Amygdala (tissue), 56 donors: ENCODE measurements at places on chromosomes 1 and 21.

DNA sequence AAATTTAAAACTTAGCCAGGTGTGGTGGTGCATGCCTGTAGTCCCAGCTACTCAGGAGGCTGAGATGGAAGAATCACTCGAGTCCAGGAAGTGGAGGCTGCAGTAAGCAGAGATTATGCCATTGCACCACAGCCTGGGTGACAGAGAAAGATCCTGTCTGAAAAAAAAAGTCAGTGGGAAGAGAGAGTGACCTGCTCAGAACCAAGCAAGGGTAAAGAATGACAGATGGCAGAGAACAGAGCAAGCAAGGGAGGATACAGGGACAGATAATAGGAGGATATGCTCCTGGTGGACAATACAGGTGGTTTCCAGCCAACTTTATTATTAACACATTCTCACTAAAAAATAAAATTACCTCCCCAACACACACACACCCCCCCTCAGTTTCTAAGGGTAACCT, 4.6 kb upstream of the TMEM51 start:
- no peak for DNase-seq

GRCh38 chr1:200908191-200908868, 13.6 kb downstream of the INAVA start:
- no peak for DNase-seq

DNA sequence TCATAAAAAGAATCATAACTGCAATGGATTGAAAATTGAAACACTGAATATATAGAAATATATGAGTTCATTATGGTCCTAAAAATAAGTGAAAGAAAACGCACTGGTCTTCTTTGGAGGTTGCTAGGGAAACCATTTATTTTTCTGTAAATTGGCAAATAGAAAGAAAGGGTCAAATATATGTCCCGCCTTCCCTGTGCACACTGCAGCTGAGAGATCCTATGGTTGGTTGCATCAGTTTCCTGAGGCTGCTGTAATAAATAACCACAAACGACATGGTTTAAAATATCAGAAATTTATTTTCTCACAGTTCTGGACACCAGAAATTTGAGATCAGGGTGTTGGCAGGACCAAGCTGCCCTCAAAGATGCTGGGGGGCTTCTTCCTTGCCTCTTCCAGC, 35.0 kb downstream of the CA6 start:
- no peak for DNase-seq

GRCh38 chr1:58936973-58937372, 153.1 kb upstream of the JUN start:
- DNase-seq, result no peak

DNA sequence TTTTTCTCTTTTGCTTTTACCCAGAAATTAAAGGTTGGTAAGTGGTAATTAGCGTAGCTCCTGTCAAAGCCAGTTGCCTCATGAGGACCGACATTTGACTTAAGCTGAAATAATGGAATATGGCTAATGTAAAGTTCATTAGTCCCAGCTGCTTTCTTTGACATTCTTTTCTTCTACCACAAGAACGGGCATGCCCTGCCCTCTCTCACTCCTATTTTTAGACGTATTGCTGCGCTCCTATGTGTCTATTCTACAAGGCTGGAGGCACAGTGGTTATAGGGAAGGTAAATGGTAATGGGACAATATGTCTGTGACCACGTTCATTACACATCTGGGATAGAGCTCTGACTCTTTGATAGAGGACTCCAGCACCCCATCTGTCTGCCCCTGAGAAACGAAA, 6.8 kb downstream of the CORT start:
- no peak for DNase-seq

DNA sequence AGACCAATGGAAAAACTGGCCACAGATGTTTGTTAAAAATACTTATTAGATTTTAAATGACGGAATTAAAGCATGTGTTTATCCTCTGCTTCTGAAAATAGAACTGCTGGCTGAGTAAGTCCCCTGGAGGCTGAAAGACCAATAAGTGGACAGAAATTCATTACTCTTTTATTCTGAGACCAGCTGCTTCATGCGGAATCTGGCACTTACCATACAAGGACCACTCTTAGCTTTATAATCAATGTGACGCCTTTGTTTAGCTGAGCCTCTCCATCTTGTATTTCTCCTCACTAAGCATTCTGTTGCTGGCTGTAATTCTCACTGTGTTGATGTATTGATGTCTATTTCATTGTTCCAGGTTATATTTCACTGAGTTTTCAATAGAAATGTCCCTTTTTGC, 6.3 kb upstream of the EXO1 start:
- DNase-seq, result no peak

- no peak for DNase-seq
Observed at GRCh38 chr1:203166192-203166940, 9.3 kb downstream of the MYBPH start.

DNA sequence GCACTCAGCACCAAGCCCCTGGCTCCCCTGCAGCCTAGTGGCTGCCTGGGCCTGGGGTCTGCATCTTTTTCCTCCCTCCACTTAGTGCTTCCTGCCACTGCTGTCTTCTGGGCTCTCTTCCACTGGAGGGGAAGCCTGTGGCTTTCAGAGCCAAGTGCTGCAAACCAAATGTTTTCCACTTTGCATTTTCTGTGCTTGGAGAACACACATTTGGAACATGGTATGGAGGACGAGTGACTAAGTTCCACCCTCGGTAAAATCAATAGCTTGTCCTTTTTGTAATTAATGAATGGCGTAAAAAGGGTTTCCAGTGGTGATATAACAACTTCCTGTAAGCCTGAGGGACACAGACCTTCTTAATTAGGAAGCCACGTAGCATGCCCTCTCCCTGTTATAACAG, 10.1 kb upstream of the GPR153 start:
- no peak for DNase-seq

DNA sequence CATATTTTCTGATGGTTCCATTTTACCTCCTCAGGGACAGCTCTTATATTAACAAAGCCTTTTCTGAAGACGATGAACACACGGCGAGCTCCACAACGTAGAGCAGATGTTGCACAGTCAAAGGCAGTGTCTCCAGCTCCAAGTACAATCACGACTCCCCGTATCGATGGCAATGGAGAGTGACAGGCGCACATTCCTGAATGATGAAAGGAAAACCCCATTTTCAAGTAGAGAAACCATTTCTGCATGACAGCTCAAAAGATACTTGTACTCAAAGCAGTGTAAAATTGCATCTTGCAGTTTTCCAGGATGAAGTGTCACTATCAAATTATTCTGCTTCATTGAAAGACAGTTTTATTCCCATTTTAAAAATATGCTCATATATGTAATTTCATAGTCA, 327.6 kb downstream of the DPYD start:
- DNase-seq, result no peak

GRCh38 chr1:58392083-58392482, 154.4 kb downstream of the OMA1 start:
- DNase-seq, result no peak

- no peak for DNase-seq
Observed at GRCh38 chr1:33724348-33724747, 139.5 kb upstream of the HMGB4 start.

DNA sequence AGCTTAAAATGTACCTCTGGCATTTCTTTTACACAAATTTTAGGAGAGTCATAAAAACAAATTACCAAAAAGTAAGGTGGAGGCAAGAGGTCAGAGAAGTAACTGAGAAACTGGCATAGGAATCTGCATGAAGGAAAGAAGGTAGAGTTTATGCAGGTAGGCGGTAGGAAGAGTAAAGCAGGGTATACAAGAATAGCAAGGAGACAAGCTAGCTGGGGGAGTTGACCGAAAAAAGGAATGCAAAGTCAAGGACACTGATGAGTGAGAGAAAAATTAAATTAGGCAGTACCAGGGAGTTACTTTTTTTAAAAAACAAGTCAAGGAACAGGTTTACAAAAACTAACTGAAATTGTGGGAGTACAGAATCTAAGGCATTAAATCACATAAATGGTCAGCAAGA, 56.0 kb downstream of the FOXJ3 start:
- no peak for DNase-seq

DNA sequence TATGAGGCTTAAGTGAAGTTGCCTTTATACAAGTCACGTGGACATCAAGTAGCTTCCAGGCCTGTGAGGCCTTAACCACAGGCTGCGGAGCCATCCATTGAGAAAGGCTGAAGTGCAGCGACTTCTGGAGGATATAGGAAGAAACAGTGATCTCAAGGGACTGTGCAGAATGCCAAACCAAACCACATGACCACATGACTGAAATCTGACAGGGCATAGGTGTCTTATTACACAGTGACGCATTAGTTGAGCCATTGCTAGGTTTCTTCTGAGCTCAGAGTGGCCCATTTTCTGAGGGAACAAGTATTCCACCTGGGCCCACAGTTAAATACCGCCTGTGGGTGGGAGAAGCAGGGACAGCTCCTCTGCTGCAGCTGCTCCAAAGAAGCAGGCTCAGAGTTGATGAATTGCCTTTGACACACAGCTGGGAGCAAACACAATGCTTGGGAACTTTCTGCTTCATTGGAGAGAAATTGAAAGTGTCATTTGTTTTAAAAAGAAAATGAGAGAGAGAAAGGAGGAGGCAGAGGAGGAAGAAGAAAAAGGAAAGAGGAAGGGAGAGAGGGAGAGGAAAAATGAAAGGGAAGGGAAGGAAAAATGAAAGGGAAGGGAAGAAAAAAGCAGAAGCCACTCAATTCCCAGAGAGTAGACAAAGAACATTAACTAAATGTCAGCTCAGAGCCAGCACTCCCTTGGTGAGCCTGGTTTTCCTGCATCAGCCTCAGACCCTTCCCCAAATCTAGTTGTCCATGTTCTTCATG, 94.4 kb downstream of the COLGALT2 start:
- no peak for DNase-seq

GRCh38 chr1:61182049-61182448, 99.7 kb downstream of the NFIA start:
- no peak for DNase-seq

- DNase-seq, result no peak
Observed at GRCh38 chr1:185926588-185926987, 192.4 kb downstream of the HMCN1 start.

- no peak for DNase-seq
Observed at GRCh38 chr1:53655931-53656746, 82.8 kb downstream of the GLIS1 start.

DNA sequence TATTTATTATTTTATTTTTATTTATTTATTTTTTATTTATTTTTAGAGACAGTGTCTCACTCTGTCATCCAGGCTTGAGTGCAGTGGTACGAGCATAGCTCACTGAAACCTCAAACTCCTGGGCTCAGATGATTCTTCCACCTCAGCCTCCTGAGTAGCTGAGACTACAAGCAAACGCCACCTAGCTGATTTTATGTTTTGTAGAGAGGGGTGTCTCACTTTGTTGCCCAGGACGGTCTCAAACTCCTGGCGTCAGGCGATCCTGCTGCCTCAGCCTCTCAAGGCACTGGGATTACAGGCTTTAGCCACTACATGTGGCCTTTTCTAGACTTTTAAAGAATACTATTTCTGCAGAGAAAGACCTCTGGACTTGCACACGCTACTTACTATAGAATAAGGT, 61.3 kb upstream of the C1orf53 start:
- no peak for DNase-seq

GRCh38 chr1:211752317-211752716, 76.9 kb upstream of the NEK2 start:
- no peak for DNase-seq

DNA sequence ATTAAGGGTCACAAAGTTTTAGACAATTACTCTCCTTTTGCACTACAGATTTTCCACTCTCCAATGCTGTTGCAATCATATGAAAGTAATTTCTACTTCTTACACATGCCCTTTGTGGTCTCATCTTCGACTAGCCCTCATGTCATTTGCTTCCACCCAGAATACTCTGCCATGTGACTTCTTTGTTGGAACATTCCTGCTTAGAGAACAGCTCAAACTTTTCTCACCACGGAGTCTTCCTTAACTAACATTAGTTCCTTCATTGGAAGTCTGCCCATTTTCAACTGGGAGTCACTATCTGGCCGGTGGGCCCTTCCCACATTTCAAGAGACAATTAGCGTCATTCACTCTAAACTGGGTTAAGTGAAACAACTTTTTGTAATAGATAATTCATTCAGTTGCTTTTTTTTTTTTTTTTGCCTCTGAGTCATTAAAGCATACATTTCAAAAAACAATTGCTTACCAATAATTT, 142.6 kb upstream of the PALMD start:
- DNase-seq, result no peak

GRCh38 chr1:169634877-169635276, 5.0 kb upstream of the SELP start:
- no peak for DNase-seq

DNA sequence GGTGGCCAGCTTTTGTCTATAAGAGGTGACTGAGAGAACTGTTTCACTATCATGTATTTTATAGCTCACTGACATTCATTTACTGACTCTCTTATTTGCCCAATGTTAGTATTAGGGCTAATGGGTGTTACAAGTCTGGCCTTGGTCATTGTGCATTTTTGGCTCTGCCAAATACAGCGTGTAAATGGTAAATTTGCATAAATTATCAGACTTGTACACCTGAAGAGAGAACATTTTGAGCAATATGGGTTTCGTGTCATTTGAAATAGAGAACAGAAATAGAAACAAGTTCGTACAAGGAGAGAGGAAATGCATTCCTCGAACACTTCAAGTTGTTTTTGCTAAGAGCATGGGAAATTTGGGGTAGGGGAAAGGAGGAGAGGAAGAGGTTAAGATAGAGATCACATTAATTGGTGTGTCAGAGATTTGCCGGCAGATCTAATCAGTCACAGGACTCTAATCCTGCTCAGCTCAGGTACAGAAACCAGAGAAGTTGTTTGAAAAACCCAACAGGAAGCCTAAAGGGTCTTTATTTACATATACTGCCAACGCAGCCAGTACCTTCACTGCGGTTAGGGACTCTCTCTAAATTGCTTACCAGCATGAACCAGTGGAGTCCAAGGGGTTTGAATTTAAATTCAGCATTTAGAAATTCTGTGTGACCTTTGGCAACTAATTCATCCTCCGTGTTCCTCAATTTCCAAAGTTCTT, 261.5 kb downstream of the GPATCH2 start:
- DNase-seq, result no peak

- DNase-seq, result no peak
Observed at GRCh38 chr1:240575981-240576662, 35.8 kb downstream of the GREM2 start.

DNA sequence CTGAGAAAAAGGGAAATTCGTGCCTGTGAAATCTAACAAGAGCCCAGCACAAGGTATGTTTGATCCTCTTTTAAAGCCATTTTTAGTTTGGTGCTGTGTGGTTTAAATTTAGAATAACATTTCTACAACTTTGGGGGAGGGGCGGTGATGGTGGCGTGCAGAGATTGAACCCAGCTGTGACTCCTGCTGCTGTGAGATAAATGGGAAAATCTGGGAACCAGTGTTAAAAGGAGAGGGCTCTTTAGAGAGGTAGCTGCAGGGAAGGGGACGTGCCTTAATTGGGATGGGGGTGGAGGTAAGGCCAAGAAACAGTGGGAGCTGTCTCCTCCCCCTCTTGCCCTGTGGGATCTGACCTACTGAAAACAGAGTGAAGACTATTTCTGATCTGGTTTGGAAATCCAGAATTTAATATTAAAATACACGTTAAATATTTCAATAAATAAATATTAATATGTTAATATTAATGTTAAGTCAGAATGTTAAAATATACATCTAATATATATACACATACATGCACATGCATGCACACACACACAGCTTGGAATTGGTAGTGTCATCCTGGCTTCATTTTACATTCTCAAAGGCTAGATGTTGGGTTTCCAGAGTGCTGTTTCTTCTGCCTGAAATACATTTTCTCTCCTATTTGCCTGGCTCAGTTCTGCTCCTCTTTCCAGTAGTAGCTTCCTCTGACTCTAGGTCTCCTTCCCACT, 30.1 kb upstream of the DNAJC6 start:
- DNase-seq, result no peak
